Transverse colon (tissue), 4 donors: ENCODE measurements at places on chromosomes 2 and 18. TPM values are rescaled to one million over a fixed set of nuclear protein-coding genes. Genes with fewer than 3 reads are reported as not detected.

Gene SAG
- not detected for total RNA-seq

Gene GAD1
- total RNA-seq = not detected

Gene RRM2
- total RNA-seq = 12.9 TPM

Gene CNDP1
- total RNA-seq = not detected

Gene HMSD
- not detected for total RNA-seq
